ENCODE measurements at places on chromosomes 5 and 9. TPM values are rescaled to one million over a fixed set of nuclear protein-coding genes. Genes with fewer than 3 reads are reported as not detected.

MEIKIN gene
- not detected for total RNA-seq

PCDHB16 gene
- 9.5 TPM for total RNA-seq

DNA sequence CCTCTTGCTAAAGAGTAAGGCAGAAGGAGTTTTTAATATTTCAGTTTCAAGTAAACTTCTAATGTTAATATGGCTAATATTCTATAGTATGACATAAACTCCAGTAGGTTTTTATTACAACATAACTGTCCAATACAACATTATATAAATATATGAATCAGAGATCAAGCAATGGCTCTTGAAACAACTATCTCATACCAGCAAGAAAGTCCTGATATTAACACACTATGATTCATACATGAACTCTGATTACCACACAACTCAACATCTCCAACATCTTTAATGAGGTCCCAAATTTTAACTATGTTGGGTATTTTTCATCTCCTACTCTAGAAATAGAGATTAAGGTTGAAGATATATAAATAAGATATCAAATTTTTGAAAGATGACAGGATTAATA lies 878.3 kb downstream of the TLE1 start:
- no peak for DNase-seq

GRCh38 chr5:126988021-126988569 lies 42.3 kb downstream of the MARCHF3 start:
- no peak for DNase-seq

- peak; percentile 70 for DNase-seq
These were observed 518 bp downstream of the SPRY4 start for GRCh38 chr5:142324136-142324870.

DNA sequence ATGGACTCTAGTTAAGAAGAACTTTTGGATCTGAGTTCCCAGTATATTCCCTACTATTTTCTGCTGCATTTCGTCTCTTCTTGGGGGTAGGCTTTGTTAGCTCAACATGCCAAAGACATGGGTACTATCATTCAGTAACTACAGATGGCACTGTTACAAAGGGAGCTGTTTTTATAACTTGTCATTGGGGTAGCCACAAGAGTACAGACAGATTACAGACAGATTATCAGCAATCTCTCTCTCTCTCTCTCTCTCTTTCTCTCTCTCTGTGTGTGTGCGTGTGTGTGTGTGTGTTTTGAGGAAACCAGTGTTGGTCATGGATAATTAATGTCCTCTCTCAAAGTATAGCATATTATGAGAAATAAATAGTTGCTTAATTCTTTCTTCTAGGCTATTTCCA lies 116.1 kb downstream of the WDR70 start:
- DNase-seq: no peak

DNA sequence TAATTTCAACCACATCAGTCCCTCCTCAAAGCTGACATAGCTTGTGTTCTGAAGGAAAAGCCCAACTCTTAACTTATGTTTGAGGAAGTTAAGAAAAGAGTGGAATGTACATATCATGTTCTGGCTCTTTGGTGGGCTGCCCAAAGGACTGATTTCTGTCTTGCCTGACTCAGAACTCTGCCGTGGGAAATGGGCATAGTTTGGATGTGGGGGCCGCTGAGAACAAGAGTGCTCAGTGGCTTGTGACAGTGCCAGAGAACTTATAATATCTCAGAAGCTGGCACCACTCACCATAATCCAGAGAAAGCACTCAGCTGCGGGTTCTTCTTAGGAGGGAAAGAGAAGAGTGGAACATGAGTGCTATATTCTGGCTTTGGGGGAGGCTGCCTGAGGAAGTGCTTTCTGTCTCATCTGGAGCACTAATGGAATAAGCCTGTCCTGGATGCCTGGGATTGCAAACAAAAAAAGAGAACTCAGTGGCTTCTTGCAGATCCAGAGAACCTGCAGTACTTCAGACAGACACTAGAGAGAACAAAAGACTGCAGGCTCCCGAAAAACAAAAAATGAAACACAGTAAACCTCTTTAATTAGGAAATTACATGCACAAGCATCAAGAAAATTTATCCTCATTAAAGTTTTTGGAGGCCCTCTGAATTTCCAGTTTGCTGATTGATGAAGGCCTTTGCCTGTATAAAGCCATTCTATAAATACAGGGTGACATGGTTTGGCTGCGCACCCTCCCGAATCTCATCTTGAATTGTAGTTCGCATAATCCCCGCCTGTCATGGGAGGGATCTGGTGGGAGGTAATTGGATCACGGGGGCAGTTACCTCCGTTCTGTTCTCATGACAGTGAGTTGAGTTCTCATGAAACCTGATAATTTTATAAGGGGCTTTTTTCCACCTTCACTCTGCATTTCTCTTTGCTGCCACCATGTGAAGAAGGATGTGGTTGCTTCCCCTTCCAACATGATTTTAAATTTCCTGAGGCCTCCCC lies 207.0 kb downstream of the DMAC1 start:
- no peak for DNase-seq

DNA sequence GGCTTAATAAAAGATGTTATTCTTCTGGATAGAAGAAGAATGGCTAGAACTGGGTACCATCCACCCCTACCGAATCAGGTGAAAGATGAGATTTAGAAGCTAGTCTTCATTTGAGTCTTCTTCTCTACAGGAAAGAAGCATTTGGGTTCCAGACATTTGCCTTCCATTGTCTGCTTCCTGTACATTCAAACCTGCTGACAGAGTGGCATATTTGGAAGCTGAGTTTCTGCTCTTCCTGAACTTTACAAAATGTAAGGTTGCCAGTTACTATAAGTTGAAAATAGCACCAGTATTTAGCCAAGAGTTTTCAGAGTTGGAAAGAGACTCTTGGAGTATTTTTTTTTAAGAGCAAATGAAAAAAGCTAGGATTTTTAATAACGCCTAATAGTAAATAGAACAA lies 525.4 kb upstream of the TLE4 start:
- no peak for DNase-seq

- no peak for DNase-seq
These were observed 80.4 kb upstream of the ADAMTSL1 start for GRCh38 chr9:18393340-18394130.

DNA sequence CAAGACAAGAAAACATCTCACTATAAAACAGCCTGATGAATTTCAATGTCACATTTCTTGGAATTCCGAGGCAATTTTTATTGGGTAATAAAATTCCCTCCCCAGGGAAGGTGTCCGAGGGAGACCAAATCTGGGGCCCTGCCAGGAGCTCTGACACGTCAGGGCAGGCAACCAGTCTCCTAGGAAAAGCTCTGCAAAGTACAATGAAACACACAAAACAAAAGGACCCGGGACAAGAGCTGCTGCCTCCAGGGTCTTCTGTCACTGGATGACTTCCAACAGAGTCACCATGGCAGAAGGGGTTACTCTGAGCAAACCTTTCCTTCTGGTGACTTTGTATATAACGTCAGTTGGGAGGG lies 50.8 kb downstream of the SAXO1 start:
- no peak for DNase-seq

DNA sequence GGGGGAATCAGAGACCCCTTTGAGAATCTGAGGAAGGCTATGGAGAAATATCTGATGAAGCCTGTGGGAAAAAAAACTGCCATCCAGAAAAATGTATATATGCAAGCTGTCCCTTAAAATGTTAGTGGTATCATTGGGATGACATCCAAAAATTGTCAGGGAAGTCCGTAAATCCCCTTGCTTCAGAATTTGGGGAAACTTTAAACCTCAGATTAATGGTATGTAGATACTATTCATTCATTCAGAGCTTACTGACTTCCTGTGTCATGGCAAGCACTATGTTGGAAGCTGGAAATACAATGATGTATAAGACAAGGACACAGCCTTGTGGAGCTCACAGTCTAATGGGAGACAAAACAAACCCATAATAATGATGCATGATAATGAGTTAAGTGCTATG lies 10.9 kb upstream of the MOB3B start:
- no peak for DNase-seq

- DNase-seq: no peak
These were observed 101.6 kb downstream of the GRIA1 start for GRCh38 chr5:153592081-153592480.

GRCh38 chr5:80463269-80463668 lies 24.6 kb upstream of the FAM151B start:
- no peak for DNase-seq

Measured in sciatic nerve (tissue), 2 donors.